ENCODE measurements at places on chromosomes 6 and 20.

DNA sequence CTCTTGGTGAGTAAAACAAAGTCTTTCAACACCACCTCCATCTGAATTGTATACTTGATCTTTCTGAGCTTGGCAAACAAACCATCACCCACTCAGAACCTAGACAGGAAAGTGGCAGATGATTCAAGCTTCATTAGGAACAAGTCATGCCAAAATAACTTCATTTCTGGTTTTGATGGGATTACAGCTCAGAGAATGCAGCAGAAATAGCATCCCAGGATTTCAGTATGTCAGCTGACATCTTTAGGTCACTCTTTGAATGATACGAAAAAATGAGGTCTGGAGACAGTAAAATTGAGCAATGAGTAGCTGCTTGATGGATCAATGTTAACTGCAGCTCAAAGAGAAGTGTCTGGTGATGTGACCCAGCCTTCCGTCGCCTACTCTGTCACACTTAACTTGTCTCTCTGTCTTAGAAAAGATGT is 92.4 kb downstream of the GJA10 start:
- peak; percentile 42 for DNase-seq

DNA sequence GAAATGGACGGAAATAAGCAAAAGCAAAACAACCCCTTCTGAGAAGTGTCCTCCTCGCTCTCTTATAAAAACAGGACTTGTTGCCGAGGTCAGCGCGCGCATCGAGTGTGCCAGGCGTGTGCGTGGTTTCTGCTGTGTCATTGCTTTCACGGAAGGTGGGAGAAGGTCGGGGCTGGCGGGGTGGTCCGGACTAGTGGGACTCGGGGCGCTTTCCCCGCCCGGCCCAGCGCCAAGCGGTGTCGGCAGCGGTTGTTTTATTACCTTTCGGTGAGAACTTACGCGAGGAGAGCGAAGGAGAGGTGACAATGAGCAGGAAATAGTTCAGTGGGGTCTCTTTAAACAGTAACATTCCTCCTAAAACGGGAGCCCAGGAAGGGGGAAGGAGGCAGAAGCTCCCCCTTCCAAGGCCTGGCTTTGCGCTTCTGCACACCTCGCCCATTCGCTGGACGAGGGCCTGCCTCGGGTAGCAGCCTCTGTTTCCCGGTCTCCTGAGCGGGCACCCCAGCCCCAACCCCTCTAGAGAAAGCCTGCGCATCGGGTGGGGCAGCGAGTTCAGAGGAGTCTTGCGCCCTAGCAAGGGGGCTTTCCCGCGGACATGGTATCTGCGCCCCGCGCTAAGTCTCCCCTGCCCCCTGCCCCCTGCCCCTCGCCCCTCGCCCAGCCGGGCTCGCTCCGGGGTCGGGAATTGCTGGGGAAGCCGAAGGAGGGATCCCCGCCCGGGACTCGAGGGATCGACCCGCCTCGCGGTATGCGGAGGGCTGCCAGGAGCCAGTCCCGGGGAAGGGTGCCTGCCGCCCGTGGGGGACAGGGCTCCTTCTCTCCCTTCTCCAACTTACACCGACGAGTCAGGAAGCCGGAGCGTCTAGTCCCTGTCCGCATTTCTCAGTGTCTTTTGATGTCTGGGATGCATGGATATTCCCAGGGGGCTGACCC is 1.2 kb upstream of the TBXT start:
- no peak for DNase-seq

GRCh38 chr6:29527126-29527525 is 32.4 kb downstream of the UBD start:
- no peak for DNase-seq

GRCh38 chr20:2578475-2579192 is 42.3 kb downstream of the TMC2 start:
- no peak for DNase-seq

- no peak for DNase-seq
These were observed 131.8 kb downstream of the SCML4 start for GRCh38 chr6:107692351-107692750.

- no peak for DNase-seq
These were observed 23.1 kb downstream of the MAN1A1 start for GRCh38 chr6:119326291-119327005.

GRCh38 chr20:20211274-20211987 is 156.5 kb upstream of the INSM1 start:
- no peak for DNase-seq

DNA sequence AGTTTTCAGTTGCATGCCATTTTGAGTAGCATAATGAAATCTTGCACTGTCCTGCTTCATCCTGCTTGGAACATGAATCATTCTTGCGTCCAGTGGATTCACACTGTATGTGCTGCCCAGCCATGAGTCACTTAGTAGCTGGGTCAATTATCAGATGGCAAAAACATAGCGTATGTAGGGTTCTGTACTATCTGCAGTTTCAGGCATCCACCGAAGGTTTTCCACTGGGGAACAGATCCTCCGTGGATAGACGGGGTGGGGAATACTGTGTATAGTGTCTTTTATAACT is 61.4 kb downstream of the IL22RA2 start:
- DNase-seq: no peak

GRCh38 chr6:36118550-36119107 is 11.7 kb upstream of the MAPK13 start:
- peak; percentile 47 for DNase-seq

GRCh38 chr20:53149890-53150205 is 177.7 kb downstream of the TSHZ2 start:
- no peak for DNase-seq

DNA sequence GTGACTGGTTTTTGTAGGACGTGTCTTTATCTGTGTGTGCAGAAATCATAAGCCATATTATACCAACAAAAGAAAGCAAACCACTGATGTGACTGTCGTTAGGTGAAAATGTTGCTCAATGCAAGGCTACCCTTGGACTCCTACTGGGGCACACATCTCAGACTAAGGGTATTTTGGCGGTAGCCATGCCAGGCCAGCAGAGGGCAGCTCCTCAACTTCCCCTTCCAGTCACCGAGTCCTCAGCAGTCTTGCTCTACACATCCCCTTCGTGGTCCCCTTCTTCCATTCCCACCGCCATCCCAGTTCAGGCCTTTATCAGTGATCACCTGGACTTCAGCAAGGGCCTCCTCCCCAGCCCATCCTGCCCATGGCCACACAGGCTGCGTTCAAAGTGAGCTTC is 113.7 kb upstream of the GGTLC1 start:
- DNase-seq: no peak

DNA sequence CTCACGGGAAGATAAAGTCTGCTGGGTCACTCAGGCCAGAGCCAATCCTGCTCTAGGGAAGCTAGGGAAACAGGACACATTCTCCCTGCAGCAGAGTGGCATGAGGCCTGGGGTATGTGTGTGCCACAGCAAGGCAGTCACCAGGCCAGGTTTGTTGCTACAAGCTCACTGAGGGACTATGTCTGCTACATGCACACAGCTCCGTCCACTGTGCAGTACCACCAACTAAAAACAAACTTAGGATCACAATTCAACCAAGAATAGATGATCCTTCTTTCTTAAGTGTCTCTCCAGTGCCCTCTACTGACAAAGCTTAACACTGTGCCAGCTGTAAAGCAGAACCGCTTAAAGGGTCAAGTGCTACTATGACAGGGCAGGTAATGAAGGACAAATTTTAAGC is 192.5 kb downstream of the PTPRK start:
- DNase-seq: no peak

- DNase-seq: no peak
These were observed 1.8 kb downstream of the OOEP start for GRCh38 chr6:73367761-73368355.

DNA sequence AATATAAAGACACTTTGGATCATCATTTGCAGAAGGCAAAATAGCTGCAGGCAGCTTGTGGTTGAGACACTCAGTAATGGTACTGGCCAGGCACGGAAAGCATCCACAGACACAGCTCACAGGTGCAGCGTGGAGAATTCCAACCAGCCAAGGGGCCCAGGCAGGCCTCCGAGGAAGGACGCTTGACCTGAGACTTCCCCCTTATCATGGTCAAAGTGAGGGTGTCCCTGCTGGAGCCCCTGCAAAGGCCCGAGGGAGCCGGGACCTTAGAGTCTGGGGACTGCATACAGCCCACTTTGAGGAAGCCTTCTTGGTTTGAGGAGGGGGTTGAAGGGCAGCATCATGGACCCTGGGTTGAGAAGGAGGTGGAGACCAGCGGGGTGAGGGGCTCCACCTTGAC is 15.1 kb upstream of the MYT1 start:
- DNase-seq: no peak
